H9 (cell line): ENCODE measurements at places on chromosomes 5 and 9.

GRCh38 chr9:121950441-121950840 is 142.7 kb downstream of the TTLL11 start:
- DNase-seq = no peak

GRCh38 chr5:135625961-135626360 is 47.2 kb upstream of the CXCL14 start:
- DNase-seq = no peak

DNA sequence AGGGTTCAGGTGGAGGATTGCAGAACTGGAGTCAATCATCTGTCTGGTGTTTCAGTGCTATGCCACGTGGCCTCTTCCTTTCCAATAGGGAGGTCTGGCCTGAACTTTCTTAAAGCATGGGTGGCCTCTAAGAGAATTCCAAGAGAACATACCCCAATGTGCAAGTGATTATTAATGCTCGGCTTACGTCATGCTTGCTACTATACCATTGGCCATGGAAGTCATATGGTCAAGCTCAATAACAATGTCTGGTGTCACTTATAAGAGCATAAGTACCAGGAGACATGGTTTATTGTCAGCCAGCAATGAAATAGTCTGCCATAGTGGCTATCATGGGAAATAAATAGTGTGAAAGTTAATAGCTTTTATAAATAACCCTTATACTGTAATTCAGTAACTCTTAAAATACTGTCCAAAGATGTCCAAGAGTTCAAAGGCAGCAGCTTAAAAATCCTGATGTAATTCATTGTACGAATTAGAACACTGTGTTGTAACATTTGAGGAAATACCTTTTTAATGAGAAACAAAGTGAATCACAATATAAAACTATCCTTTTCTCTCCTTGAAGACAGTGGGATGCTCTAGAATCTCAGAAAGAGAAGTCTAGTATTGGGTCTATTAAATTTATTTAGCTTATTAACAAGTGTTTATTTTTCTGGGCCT is 355.4 kb upstream of the PRR16 start:
- no peak for DNase-seq

GRCh38 chr5:78242001-78242400 is 52.5 kb downstream of the AP3B1 start:
- DNase-seq = no peak

DNA sequence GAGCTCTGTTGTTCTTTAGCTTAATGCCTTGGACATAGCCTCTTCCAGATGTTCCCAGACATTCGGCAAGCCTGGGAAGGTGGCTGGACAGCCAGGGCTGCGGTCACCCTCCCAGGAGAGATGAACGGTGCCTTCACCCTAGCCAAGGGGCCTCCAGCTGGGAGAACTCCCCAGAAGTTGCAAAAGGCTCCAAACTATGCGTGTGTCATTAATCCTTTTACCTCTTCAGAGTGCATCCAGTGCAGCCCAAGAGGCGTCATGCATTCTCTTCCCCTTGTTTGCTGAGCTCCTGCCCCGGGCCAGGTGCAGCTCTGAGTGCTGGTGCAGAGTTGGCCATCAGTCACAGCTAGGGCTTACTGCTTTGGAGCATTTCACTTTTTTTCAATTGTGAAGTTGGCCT is 22.8 kb downstream of the HMCN2 start:
- no peak for DNase-seq

DNA sequence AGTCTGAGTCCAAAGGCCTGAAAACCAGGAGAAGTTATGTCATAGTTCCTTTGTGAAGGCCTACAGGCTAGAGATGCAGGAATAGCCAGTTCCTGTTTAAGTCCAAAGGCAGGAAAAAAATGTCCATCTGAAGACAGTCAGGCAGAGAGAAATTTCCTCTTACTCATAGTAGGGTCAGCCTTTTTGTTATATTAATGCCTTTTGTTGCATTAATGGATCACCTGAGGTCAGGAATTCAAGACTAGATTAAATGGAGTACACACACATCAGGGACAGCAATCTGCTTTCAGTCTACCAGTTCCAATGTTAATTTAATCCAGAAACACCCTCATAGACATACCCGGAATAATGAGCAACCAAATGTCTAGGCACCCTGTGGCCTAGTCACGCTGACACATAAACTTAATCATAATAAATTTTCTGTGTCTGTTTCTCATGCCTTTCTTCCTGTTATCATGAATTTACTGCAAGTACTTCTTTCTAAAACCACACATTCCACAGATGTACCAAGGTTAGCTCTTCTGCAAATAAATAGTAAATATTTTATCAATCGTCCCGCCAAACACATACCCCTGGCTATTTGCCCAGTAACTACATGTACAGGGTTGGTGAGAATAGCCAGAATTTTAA is 703.9 kb downstream of the EFNA5 start:
- DNase-seq = no peak

DNA sequence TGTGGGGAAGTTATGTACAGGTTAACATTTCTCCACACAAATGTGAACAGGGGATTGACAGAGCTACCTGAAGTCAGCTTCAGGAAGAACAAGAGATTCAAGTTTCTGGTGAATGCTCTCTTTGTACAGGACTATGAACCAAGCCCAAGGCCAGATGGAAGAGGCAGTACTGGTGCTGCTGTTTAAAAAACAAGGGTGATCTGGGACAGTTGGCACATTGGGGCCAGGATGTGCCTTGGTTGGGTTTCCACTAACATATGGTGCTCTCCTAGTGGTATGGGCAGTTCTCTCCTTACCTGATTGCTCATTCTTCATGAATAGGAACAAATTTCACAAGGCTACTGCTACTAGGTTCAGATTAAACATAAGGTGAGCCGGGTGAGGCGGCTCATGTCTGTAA is 40.0 kb downstream of the MTMR12 start:
- no peak for DNase-seq

GRCh38 chr9:126156898-126157297 is 169.7 kb upstream of the MVB12B start:
- DNase-seq = no peak

DNA sequence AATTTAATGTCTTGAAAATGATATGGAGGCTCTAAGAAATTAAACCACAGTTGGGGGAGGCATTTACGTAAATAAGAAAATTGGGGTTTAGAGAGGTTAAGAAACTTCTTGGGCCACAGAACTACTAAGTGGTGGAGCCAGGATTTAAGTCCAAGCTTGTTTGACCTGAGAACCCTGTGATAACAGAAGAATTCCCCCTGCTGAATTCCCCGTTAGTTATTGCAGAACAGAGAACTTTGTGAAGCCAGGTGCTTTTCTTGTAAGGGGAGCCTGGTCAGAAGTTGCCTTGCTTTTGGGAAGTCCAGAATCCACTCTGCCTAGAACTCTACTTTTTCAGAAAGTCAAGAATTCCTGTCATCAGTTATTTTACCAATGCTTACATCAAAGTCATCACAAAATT is 309.3 kb upstream of the SEMA6A start:
- no peak for DNase-seq

- DNase-seq = no peak
Observed at GRCh38 chr5:65072850-65073249, 304.1 kb downstream of the CWC27 start.

DNA sequence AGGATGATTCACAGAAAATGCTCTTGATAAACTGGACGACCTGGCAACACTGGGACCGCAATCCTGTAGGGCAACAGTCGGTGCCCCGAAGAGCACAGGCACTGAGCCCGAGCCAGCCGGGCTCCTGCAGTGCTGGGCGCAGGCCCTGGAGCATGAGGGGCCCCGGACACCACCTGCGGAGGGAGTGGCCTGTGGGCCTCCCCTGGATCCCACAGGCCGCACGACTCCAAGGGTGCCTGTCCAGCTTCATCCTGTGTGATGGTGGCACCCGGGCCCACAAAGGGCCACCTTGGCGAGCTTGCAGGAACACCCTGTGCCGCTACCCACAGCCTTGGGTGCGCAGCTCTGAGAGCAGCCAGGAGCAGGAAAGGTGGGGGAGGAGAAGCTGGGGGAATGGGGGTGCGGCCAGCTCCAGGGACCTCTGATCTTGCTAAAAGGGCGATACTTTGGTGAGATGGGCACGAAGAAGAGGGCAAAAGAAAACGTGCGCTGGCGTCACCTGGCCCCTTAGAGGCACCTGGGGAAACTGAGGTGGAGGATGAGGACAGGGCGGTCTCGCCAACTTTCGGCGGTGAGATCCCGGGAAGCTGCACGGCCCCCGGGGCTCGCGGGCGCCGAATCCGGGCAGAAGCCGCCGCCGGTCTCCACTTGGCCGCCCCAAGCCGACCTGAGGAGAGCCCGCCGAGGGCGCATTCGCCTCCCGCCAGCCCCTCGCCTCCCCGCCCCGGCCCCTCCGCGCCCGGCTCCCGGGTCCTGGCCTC is 722 bp downstream of the TBC1D9B start:
- peak; percentile 56 for DNase-seq

DNA sequence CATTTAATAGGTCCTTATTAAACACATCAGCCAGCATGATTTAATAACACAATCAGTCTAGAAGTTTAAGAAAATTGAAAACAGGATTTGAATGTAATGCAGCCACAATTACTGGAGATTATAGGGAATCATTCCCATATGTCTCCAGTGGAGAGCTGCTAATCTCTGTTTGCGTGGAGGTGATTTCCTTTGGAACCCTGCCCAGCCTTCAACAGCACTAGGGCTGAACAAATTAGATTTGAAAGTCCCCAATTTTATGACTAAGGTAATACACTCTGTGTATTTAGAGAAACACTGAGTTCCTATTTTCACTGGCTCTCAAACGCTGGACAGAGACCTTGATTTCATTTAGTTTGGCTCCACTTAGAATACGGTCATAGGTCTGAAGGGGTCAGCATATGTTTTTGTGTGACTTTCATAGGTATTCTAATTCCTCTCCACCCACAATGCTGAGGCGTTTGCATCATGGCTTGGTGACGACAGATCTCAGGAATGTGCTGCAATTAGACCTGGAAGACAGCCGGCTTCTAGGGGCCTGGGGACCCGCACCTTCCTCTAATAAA is 508.3 kb downstream of the EBF1 start:
- peak; percentile 63 for DNase-seq

GRCh38 chr9:114033397-114034103 is 44.5 kb downstream of the AMBP start:
- DNase-seq = peak; percentile 68

DNA sequence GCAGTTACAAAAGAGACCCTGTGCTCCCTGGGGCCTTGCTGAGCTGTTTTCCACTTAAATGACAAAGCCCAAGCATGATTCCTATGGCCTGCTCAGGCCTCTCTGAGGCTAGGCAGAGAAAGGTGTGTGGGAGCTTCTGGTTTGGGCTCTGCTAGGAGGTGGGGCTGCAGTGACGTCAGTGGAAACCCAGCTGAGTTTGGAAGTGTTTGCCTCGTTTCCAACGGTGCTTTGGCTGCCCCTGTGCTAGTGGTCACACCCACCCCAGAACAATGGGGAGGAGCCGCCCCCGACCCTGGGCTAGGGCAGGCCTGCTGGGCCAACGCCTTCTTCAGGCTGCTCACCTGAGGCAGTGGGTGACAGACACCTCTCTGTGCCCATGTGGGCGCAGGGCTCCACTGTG is 10.4 kb downstream of the ANGPTL2 start:
- DNase-seq = peak; percentile 98

- DNase-seq = no peak
Observed at GRCh38 chr5:68435611-68436010, 220.1 kb downstream of the PIK3R1 start.

GRCh38 chr5:74155501-74155900 is 485.0 kb downstream of the ENC1 start:
- no peak for DNase-seq

GRCh38 chr5:169071-169727 is 22.1 kb upstream of the LRRC14B start:
- DNase-seq = no peak

GRCh38 chr9:35828716-35829083 is at the start of gene FAM221B:
Gene FAM221B, minus strand, starts transcription at chr9:35828732. Its CDS starts 2,571 bp downstream, at chr9:35826161.
- DNase-seq = peak; percentile 86

GRCh38 chr5:9479361-9479760 is 66.5 kb downstream of the SEMA5A start:
- DNase-seq = no peak

DNA sequence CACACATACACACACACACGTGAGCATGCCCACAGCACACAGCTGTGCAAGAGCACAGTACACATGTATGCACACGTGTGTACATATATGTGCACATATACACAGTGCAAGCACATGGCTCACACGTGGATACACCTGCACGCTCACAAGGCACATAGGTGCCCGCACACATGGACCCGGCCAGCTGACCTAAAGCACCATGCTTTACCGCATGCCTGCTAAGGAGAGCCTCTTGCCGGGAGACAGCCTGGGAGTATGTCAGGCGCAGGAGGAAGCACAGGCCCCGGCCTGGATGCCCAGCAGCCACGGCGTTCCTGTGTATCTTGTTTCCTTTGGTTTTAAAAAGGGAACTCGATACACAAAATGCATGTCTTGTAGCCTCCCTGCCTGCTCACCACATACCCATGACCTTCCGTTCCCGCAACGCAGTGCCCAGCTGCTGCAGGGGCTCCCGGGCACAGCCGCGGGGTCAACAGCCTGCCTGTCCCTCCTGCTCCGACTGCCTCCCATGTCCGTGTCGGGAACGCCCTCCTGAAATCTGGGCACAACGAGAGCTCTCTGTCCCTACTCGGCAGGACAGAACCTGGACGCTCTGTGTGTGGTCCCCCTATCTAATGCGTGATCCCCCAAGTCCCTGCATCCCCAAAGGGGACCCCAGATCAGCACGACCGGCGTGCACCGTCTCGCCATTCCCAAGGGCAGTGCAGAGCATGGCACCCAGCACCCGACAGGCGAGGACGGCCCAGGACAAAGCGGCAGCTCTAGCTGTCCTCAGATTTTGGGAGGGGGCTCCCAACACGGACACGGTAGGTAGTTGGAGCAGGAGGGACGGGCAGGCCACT is 3.6 kb downstream of the SLC12A7 start:
- no peak for DNase-seq

DNA sequence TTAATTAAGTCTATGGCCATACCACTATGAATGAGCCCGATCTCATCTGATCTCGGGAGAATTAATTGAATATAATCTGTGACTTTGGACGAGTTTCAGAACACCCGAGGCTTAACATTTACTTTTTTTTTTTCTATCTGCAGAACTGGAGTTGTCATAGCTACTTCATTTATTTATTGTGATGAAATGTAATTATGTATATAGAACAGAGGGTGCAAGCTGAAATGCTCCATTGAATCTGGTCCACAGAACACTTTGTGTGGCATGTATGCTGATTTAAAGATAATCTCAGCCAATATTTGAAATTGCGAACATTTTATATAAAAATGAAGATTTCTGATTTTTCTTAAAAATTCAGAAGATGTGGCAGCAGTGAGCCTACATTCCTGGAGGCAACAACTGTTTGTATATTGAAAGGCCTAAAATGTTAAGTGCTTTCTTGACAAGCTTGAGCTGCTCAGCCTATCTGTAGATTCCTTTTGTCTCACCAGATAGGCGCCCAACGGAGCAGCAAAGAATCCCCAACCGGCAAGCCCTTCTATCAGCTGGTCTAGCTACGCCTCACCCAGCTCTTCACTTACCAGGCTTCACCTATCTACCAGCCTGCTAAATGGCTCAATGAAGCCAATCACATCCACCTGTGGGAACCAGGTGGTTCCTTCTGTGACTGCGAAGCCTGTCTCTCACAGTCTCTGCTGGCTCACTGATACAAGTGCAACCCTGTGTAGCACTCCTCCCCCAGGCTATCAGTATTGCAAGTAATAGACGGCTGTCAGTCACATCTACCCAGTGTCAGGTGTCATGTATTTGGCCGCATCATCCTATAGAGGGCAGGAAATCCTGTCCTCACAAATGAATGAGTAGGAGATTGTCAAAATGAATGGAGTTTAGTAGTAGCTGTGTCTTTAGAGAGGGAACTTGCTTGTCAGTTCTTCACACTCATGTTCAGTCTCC is 170.6 kb upstream of the MRPS30 start:
- peak; percentile 49 for DNase-seq

- no peak for DNase-seq
Observed at GRCh38 chr9:134055981-134056461, 11.8 kb downstream of the BRD3 start.

GRCh38 chr5:90473396-90474234 is 956 bp downstream of the MBLAC2 start:
- peak; percentile 59 for DNase-seq
